ENCODE measurements at places on chromosomes 1 and 21.
A peak's percentile ranks its signal among the peaks of the same experiment; 100 is the strongest.

DNA sequence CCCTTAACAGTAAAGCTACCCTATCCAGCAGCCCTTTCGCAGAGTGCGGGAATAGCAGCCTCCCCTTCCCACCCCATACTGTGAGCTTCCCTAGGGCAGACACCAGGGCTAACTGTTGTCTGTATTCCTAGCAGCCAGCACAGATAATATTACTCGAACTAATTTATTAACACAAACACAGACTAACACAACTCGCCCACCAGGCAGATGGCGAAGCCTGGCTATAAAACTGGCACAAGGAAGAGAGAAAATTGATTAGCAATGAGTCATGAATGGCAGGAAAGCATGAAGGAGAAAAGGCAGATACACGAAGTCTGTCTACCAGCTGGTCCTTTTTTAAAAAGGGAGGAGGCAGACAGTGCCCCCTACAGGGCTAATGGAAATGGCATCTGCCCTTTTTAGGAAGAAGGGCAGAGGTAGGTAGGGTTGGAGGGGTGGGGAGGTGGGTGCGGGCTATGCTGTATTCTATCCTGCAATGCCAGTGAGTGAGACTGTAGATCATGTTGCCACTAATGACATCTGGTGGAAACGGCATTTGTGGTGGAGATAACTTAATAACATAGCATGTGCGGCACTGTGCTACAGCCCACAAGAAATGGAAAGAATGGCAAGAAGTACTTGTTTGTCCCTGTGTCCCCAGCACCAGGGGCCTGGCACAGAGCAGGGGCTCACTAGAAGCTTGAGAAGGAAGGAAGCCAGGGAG, 30.6 kb upstream of the CTPS1 start:
- peak; percentile 76 for DNase-seq

GRCh38 chr1:155073377-155074242, 5.0 kb upstream of the EFNA3 start:
- no peak for DNase-seq

- no peak for DNase-seq
These were observed 33.6 kb downstream of the PGBD5 start for GRCh38 chr1:230392536-230392909.

- DNase-seq, result no peak
These were observed 248.0 kb downstream of the S1PR1 start for GRCh38 chr1:101484689-101485338.

GRCh38 chr1:30366911-30367310, 356.5 kb downstream of the MATN1 start:
- no peak for DNase-seq

DNA sequence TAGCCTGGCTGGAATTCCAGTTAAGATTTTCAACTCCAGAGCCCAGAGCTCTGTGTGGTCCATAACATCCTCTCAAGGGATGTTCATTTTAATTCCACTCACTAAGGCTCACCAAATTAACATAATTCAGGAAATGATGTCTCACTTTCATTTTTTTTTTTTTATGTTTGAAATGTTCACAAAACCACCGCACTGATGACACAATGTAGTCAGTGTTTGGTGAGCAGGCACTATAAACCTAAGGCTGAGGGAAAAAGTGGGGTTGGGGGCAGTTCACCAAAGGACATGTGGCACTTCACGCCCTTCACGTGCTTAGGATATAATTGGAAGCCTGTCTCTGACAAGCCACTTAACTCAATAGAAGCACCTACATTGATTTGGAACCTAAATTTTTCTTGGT, 177.3 kb upstream of the CAMK1G start:
- DNase-seq, result no peak

DNA sequence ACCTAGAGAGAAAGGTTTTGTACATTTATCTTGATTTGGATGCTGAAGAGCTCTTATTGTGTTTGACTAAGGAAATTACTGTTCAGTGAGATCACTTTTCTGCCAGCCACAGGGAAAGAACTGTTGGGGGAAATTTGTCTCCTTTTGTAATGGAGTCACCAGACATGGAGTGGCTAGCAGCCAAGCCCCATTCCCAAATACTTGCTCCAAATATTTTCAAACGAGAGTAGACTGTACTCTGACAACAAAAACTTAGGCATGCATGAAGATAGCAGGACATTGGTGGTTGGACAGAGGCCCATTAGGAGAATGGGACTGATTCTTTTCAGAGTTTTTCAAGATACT, 21.1 kb downstream of the IPO9 start:
- DNase-seq, result peak; percentile 25

DNA sequence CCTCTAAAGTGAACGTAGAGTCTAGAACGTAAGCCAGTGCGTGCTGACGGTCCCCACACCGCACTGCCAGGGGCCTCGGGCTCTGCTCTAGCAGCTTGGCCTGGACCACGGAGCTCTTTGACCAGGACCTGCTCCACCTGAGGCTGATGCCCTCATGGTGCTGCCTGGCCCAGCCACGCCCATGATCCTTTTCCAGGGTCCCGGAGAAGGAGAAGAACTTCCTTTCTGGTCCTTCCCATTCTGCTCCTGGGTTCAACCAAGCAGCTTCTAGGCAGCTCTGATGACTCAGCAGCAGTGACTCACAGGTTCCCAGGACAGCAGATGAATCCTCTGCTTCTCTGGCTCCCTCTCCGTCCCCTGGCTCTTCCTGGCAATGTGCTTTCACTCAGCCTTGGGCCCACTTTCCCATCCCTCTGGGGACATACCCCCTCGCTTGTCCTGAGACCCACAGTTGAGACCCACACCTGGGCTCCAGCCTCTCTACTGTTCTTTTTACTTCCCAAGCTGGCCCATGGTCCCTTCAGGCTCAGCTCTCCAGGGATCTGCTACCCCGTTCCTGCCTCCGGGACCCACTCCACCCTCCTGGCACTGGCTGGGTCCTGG, 246.3 kb upstream of the RAB4A start:
- DNase-seq, result peak; percentile 44

GRCh38 chr1:194004146-194004545, 817.7 kb upstream of the B3GALT2 start:
- no peak for DNase-seq

- no peak for DNase-seq
These were observed 6.4 kb downstream of the IL6R start for GRCh38 chr1:154411525-154411924.

GRCh38 chr21:14058566-14058965, 152.2 kb downstream of the LIPI start:
- DNase-seq, result no peak

GRCh38 chr1:113256348-113256729, 134.0 kb upstream of the MAGI3 start:
- no peak for DNase-seq

DNA sequence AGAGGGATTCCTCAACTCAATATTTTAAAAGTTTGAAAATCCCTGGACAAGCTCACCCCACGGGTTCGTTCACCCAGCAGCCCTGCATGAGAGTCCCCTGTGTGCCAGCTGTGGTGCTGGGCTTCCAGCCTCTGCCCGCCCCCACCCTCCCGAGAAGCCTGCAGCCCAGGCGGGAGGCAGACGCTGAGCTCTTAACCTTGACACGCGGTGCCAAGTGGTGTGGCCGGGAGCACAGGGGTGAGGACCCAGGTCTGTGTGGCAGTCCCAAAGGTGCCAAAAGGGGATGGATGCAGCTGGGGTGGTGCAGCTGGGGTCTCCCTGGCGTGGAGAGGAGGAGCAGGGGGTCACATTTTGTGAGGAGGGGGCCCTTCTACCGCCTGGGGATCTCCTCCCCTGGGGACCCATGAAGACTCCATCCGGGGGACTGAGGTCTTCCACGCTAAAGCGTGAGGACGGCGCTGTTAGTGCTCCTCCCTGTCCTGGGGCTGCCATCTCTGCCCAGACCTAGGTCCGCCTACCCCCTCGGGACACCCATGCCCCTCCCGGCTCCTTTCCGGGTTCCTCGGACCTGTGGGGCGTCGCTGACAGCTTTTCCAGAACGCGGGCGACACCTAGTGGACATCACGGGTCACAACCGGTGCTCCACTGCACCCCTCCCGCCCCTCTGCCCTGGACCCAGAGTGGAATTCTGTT, 12.9 kb downstream of the PLA2G2F start:
- DNase-seq, result peak; percentile 69

DNA sequence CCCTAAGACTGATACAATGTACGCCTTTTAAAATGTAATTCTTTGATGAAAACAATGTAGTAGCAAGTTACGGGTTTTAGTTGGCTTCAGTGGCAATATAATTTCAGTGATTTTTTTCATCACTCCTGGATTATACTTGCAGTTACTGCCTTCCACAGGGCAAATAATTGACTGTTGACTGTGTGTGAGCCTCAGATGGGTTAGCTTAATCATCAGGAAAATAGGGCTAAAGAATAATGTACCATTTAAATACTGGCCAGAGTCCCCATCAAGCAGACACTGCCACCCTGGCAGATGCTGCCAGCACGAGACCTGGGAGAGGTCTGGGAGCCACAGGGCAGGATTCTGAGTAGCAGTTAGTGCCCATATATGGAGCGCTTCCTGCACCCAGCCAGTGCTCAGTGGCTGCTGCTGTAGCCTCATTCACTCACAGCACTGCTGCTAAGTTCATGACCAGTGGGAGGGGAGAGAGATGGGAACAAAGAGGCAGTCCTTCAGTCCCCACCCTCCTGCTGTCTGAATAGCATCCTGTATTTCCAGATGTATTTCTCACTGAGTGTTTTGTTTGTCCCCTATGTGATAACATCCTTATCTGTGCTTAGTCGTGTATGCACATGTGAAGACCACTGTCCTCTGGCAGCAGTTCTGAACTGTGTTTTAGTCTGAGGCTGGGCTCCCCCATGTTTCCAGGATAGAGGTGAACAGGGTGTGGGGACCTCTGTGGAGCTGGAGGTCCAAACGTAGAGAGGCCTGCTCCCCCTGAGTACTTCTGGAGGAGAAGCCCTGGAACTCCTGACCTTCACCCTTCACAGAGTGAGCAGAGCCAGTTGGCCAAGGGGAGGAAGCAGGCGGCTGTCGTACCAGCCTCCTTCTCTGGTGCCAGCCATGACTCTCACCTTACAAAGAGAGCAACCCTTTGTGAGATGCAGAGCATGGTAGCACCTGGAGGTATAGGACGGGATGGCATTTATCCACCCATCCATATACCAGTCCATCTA, 80.4 kb downstream of the ADARB1 start:
- DNase-seq, result no peak

DNA sequence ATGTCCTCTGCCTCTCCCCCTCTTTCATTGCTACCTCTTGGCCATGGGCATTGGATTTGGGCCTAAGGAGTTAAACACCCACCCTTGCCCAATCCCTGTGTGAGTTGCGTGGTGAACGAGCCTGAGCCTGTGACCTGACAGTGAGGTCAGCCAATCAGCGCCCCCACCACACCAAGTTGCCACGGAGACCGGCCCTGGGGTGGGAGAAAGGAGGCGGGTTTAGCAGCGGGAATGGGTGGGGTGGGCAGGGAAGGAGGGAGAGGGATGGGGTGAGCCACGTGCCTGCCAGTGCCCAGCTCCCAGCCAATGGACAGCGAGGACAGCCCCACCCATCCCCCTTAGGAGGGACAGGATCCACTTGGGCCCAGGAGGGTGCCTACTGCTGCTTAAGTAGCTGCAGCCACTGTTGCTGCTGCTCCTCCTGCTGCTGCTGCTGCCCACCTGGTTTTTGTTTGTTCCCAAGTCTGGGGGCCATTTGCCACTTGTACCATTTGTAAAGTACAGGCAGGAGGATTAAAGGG, 9.5 kb downstream of the ZBTB7B start:
- peak; percentile 88 for DNase-seq

- DNase-seq, result no peak
These were observed 41.7 kb downstream of the FMO4 start for GRCh38 chr1:171355727-171356126.

DNA sequence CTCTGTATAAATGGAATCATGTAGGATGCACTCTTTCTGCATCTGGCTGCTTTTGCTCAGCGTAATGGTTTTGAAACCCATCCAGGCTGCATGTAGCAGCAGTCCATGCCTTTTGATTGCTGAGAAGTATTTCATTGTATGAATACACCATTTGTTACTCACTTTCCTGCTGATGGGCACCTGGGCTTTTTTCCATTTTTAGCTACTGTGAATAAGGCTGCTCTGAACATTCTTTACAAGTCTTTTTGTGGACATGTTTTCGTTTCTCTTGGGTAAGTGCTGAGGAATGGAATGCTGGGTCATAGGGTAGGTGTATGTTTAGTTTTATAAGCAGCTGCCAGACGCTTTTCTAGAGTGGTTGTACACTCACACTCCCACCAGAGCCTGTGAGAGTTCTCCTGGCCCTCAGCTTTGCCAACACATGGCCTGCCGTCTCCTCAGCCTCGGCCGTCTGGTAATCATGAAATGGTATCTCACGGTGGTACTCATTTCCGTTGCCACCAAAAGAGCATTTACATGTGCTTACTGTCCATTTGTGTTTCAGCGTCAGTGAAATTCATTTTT, 22.7 kb downstream of the SLX9 start:
- DNase-seq, result no peak

DNA sequence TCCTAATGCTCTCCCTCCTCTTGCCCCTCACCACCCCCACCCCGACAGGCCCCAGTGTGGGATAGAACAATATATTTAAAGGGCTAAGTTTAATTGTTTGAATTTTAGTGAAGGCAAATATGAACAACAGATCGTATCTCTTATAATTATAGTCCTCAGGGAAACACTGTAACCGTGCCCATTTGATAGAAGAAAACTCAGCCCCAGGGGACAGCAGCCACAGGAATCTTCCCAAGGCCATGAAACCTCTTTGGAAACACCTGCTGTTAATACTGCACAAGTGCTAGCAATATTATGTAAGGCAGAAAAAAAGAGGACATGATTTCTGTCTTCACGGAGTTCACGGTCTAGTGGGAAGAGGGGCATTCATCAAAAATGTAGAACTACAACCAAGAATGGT, 142.2 kb downstream of the URB2 start:
- DNase-seq, result no peak

DNA sequence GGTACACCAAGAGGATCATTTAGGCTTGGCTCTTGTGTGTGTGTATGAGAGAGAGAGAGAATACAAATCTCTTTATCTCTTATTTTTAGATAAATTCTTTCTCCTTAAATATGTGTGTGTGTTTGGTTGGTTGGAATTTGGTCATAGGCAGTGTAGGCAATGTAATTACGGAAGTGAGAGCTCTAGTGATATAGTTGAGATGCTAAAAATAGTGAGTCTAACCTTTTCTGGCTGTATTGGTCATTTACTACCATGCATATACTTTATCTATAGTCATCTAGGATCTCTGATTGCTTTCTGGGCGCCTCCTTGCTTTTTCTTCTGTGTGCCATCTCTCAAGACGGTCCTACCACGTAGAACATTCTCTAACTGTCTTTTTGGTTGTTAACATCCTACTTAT, 250.2 kb downstream of the NUF2 start:
- DNase-seq, result no peak

- DNase-seq, result no peak
These were observed 63.2 kb downstream of the CDK18 start for GRCh38 chr1:205567716-205568115.

Data from pons (tissue), 1 donor.